ENCODE measurements at places on chromosomes 2 and 18. TPM values are rescaled to one million over a fixed set of nuclear protein-coding genes. Genes with fewer than 3 reads are reported as not detected.

DNA sequence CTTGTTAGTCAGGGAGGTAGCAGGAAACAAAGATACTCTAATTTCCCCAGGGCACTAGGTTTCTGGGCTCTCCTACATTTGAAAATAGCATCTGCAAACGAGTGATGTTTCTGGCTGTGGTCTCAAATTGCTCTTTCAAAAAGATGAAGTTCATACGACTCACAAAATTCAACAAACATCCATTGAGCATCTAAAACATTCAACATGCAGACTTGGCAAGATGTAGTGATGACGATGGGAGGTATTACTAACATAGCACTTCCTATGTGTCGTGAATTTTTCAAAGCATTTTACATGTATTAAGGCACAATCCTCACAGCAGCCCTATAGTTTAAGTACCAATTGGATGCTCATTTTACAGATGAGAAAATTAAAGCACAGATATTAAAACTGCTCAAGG is 5.2 kb downstream of the CCBE1 start:
- no peak overlapping the region for H3K4me3 ChIP-seq
- H3K27ac ChIP-seq, result no peak overlapping the region
- peaks cover 12% of the 10 kb centered on the region for H3K4me1 ChIP-seq

- no peaks in the 10 kb centered on the region for H3K36me3 ChIP-seq
- no peak for DNase-seq
- H3K4me1 ChIP-seq, result peaks cover under 1% of the 10 kb centered on the region
These were observed 161.2 kb downstream of the MSH2 start for GRCh38 chr2:47564129-47564528.

DNA sequence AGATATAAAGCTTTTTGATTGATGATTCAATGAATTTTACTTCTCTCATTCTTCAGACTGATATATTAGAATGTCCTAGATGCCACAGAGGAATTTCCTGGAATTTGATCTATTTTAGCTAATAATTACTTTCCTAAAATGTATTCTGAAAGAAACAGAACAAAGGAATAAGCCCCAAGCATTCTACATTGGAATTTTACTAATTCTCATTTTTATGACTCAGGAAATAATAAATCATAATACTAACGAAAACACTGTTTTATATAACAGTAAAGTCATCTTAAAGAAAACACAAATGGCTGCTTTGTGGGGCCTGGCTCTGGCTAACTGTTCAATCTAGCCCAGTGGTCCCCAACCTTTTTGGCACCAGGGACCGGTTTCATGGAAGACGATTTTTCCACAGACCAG is 68.6 kb upstream of the LPIN2 start:
- H3K27me3 ChIP-seq, result no peaks in the 10 kb centered on the region
- no peaks in the 10 kb centered on the region for H3K4me1 ChIP-seq
- H3K36me3 ChIP-seq, result peaks cover 40% of the 10 kb centered on the region
- no peak for DNase-seq
- no peak overlapping the region for H3K27ac ChIP-seq

DNA sequence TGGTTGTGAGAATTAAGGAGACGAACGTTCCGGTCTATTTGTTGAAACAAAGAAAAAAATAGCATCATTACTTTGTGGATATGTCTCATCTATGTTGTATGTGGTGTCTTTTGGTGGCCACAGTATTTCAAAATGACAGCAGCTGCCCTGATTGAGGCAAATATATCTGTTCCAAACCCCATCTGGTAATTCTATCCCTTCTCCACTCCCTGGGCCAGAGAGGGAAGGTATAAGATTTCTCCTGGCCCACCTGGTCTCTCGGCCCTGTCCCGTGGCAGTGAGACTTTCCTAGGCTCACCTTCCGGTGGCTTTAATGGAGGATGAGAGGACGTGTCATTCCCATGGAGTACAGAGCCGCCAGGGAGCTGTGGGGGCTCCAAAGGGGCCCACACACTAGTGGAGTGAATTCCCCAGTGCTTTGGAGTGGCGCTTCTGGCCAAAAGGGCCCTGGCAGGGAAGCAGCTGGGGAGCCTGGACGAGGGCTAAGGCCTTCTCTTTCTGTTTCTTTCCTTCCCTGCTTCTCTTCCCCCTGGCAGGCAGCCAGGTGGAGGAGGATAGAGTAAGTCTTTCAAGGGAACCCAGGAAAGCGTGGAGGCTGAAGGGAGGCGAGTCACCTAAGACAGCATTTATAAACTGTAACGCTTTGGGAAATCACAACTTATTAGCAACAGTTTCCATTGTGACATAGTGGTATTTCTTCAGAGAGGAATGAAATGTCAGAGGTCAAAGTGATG is 5.6 kb downstream of the FOSL2 start:
- peaks cover 60% of the 10 kb centered on the region for H3K4me1 ChIP-seq
- H3K27ac ChIP-seq, result peak overlapping the region; percentile 100
- peak overlapping the region; percentile 98 for H3K4me3 ChIP-seq
- H3K27me3 ChIP-seq, result no peaks in the 10 kb centered on the region
- peaks cover 71% of the 10 kb centered on the region for H3K36me3 ChIP-seq
- no peak for DNase-seq

DNA sequence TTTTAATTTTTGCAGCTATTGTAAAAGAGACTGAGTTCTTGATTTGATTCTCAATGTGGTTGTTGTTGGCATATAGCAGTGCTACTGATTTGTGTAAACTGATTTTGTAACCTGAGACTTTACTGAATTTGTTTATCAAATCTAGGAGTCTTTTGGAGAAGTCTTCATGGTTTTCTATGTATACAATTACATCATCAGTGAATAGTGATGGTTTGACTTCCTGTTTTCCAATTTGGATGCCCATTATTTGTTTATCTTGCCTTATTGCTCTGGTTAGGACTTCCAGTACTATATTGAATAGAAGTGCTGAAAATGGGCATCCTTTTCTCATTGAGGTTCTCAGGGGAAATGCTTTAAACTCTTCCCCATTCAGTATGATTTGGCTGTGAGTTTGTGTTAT is 99.7 kb downstream of the GULP1 start:
- peaks cover 6% of the 10 kb centered on the region for H3K4me1 ChIP-seq
- no peaks in the 10 kb centered on the region for H3K27me3 ChIP-seq
- H3K27ac ChIP-seq, result no peak overlapping the region
- no peaks in the 10 kb centered on the region for H3K36me3 ChIP-seq

The ZNF519 gene
- 3.0 TPM for total RNA-seq

- H3K4me3 ChIP-seq, result no peak overlapping the region
- no peaks in the 10 kb centered on the region for H3K36me3 ChIP-seq
- peaks cover 20% of the 10 kb centered on the region for H3K4me1 ChIP-seq
- no peak overlapping the region for H3K27ac ChIP-seq
These were observed 145.5 kb upstream of the ITGA6 start for GRCh38 chr2:172281648-172282570.

The L3MBTL4 gene
- total RNA-seq, result 2.0 TPM

DNA sequence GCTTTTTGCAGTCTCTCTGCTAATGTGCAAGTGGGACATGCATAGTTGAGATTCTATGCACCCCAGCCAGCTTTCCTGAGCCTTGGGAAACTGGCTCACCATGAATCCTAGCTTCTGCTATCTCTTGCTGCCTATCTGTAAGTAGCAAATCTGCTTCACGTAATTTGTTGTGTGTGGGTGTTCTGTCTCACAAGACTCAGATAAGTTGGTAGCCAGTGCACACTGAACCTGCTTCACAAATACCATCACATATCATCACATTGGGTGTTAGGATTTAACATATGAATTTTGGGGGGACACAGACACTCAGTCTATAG is 13.9 kb upstream of the VRK2 start:
- no peaks in the 10 kb centered on the region for H3K27me3 ChIP-seq
- H3K4me3 ChIP-seq, result no peak overlapping the region
- no peaks in the 10 kb centered on the region for H3K4me1 ChIP-seq
- no peak overlapping the region for H3K27ac ChIP-seq
- no peak for DNase-seq

GRCh38 chr18:52596748-52597435 is 256.9 kb downstream of the DCC start:
- H3K4me3 ChIP-seq, result no peak overlapping the region
- H3K4me1 ChIP-seq, result no peaks in the 10 kb centered on the region
- H3K27me3 ChIP-seq, result no peaks in the 10 kb centered on the region
- H3K27ac ChIP-seq, result no peak overlapping the region

The NEURL3 gene
- total RNA-seq, result not detected

DNA sequence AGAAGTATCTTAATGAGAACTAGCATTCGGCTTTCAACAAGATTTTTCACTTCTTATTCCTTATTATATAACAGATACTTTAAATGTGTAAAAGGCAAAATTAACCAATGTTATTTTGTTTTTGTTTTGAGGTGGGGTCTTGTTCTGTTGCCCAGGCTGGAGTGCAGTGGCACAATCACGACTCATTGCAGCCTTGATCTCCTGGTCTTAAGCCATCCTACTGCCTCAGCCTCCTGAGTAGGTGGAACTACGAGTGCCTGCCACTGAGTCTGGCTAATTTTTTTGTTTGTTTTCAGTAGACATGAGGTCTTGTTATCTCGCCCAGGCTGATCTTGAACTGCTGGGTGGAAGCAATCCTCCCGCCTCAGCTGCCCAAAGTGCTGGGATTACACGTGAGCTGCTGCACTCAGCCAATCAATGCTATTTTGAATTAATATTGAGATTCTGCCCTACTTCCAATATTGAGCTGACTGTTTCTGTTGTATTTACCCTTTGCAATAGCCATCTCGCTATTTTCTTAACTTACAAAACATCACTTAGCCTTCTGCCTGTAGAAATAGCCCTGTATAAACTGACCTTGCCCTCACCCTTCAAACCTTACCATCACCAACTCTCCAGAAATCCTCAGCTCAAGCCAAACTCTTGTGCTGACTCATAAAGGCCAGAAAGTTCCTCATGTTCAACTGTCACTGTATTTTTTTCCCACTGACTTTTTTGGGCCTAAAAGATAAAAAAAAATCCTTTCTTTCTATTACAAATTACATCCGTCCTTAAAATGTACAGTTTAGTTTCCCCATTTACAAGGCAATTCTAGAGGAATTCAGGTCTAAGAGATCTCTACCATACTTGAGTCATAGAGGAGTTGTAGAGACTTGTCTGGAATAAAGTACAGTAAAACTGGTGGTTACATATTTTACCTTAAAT is 94.3 kb downstream of the OLA1 start:
- no peak overlapping the region for H3K4me3 ChIP-seq
- no peaks in the 10 kb centered on the region for H3K27me3 ChIP-seq
- peak overlapping the region; percentile 15 for H3K27ac ChIP-seq
- no peak for DNase-seq
- H3K4me1 ChIP-seq, result peaks cover 11% of the 10 kb centered on the region

- DNase-seq, result no peak
- no peaks in the 10 kb centered on the region for H3K27me3 ChIP-seq
- H3K36me3 ChIP-seq, result no peaks in the 10 kb centered on the region
- no peak overlapping the region for H3K27ac ChIP-seq
- H3K4me3 ChIP-seq, result no peak overlapping the region
- H3K4me1 ChIP-seq, result no peaks in the 10 kb centered on the region
These were observed 7.0 kb downstream of the XIRP2 start for GRCh38 chr2:166895243-166895642.

DNA sequence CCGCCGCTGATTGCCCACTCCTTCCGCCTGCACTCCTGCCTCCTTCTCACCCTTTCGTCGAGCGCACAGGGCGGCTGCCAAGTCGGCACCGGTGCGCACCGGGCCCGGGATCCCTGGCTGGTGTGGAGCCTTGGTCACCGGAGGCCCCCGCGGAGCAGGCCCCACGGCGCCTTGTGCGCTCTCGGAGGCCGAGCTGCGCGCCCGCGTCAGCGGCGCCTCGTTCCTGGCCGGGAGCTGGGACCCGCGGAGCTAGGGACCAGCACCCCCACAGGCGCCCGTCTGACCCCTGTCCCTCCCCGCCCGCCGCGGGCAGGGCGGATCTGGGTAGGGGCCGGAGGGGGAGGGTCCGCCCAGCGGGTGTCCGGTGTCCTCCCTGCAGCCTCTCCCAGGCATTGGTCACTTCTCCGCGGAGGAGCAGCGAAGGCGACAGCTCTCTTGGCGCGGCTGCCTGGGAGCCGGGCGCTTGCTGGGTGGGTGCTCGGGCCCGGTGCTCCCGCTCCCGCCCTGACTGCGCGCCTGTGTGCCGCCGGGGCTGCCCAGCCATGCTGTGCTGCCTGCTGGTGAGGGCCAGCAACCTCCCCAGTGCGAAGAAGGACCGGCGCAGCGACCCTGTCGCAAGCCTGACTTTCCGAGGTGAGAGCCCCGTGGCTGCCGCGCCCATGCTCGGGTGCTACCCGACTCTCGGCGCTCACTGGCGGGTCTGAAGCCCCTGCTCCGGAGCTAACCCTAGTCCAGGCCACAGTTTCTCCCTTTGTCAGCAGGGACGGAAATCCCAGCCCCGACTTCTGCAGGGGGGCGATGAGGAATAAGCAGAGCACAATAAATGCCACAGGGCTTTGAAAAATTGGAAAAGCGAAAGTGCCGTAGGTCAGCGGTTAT is 13.2 kb downstream of the DYSF start:
- no peaks in the 10 kb centered on the region for H3K36me3 ChIP-seq
- peak overlapping the region; percentile 79 for H3K27ac ChIP-seq
- H3K4me3 ChIP-seq, result peak overlapping the region; percentile 73
- H3K4me1 ChIP-seq, result peaks cover 51% of the 10 kb centered on the region

GRCh38 chr18:48219810-48220499 is 189.2 kb downstream of the ZBTB7C start:
- no peaks in the 10 kb centered on the region for H3K27me3 ChIP-seq
- no peak overlapping the region for H3K4me3 ChIP-seq
- peaks cover 23% of the 10 kb centered on the region for H3K4me1 ChIP-seq
- H3K36me3 ChIP-seq, result no peaks in the 10 kb centered on the region
- H3K27ac ChIP-seq, result no peak overlapping the region

The LIPG gene
- not detected for total RNA-seq

GRCh38 chr2:221129657-221130056 is 442.4 kb downstream of the EPHA4 start:
- H3K4me3 ChIP-seq, result no peak overlapping the region
- no peak for DNase-seq
- no peak overlapping the region for H3K27ac ChIP-seq

The TEX44 gene
- not detected for total RNA-seq

DNA sequence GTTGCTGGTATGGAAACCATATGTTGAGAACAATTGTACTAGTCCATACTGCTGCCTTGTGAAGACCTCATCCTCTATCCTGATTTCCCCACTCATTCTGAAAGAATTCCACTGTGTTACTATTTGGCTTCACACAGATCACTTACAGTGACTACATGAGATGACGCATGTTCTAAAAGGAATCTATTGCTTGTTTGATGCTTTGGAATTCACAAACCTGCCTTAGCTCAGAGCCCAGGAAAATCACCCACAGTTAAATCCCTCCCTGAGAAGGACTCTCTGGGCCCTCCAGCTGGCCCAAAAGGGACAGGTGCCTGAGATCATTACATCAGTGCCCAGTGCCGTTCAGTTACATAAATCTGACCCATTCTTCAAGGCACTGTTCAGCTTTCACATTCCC is 45.3 kb downstream of the KLHL29 start:
- peaks cover 51% of the 10 kb centered on the region for H3K4me1 ChIP-seq
- H3K27me3 ChIP-seq, result no peaks in the 10 kb centered on the region
- H3K27ac ChIP-seq, result peak overlapping the region; percentile 57

- DNase-seq, result no peak
- no peak overlapping the region for H3K4me3 ChIP-seq
- H3K36me3 ChIP-seq, result no peaks in the 10 kb centered on the region
- H3K4me1 ChIP-seq, result peaks cover 42% of the 10 kb centered on the region
These were observed 323.1 kb downstream of the SLC8A1 start for GRCh38 chr2:40128796-40129195.

The BOLL gene
- total RNA-seq, result not detected
